ENCODE measurements at places on chromosomes 2 and 18.

DNA sequence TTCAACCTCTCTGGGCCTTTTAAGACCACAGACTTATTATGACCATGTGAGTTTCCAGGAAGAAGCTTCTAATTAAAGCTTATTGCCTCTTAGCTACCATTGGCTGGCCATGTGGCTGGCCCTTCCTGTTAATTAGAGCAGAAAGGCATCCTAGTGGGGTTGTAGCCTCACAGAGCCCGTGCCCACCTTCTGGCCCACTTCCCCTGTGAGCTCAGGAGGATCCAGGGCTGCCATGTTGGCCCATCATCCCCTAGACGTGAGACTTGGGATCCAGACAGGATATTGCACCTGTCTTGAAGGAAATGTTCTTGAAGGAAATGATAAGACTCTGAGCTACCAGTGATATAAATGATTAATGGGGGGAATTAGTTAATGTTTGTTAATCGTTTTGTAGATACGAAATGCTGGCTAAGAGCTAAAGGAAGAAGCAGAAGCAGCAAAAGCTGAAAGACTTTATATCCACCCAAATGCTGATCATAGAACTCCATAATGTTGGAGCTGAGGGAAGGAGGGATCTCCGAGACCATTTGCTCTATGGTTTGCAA lies 255.4 kb downstream of the CLIP4 start:
- no peak for DNase-seq

DNA sequence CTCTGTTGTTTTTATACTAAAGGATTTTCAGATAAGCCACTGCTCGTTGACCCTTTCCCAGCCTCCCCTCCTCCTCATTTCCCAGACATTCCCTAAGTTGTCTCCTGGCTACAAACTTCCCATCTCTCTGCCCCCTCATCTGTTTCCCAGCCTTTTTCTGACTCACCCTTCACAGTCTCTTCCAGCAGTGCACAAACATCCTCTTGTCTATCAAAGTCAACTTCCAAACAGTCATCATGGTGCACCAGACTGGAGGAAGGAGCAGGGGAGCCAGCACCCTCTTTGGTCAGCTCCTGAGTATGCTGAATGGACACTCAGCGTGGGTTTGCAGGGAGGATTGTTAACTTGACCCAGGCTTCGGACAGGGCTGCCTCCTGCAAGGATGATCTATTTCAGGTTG lies 26.6 kb upstream of the SPRED2 start:
- no peak for DNase-seq

GRCh38 chr2:6854416-6854815 lies 11.3 kb downstream of the CMPK2 start:
- no peak for DNase-seq

GRCh38 chr2:114661971-114662939 lies 219.8 kb downstream of the DPP10 start:
- no peak for DNase-seq

DNA sequence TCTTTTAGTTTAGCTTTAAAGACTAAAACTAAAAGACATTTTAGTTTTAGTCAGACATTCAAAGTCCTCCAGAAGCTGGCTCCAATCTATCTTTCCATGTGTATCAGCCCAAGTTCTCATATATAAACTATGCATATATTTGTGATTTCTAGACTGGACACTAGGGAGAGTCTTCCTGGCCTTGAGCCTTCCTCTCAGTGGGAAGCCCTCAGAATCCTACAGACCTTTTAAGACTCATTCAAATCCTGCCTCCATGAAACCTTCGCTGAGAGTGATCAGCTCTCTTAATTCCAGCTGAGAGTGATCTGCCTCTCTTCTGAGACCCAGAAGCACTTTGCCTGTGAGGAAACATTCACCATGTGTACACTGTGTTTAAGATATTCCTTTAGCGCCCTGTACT lies 452.7 kb downstream of the TGIF1 start:
- DNase-seq: no peak

DNA sequence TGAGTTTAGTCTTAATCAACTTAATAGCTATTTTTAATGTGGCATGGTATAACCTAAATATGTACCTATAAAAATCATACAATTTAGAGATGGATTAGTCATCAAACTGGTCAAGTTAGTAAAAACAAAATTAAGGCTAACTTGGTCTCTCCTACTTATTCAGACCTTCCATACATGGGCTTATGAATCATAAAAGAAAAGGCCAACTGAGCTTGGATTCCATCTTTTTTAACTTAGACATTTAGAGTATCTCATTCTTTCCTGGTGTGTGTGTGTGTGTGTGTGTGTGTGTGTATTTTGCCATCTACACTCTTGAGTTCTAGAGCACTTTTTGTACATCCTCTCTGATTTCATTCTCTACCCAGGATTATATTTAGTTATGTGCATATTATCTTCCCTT lies 637.5 kb downstream of the PLCL1 start:
- no peak for DNase-seq

GRCh38 chr2:1676091-1676912 lies 68.0 kb downstream of the PXDN start:
- DNase-seq: no peak
